ENCODE measurements at places on chromosomes 12 and 14.

GRCh38 chr12:123363390-123363739 lies 1.3 kb downstream of the SBNO1 start:
- no peak for DNase-seq

GRCh38 chr14:73770977-73771847 lies 57.0 kb upstream of the PNMA1 start:
- no peak for DNase-seq

GRCh38 chr14:20935303-20935984 lies 19.8 kb upstream of the RNASE2 start:
- DNase-seq, result no peak

DNA sequence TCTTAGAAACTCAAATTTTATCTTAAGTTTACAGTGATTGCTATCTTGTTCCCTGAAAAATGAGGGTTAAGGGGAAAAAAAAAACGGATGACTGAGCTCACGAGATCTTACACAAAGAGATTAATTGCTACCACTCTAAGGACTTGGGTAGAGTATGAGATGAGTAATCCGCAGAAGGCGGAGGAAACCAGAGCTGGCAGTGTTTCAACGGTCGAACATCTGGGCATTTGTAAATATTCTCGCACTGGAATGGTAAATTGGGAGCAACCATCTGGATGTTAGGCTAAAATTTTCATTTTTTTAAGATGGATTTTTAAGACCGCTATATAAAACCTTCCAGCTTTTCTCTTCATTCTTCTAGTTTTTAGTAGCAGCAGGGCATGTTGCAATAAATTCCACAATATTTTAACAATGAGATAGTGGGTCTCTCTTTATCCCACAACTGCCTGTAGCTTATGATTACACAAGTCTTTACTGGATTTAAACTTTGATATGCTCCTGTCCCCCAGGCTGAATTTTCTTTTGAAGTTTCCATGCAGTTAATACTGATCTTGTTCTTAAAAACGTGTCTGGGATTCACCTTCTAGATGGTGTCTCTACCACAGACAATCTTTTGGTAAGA lies 1324.1 kb downstream of the AACS start:
- DNase-seq, result no peak

Data from effector CD8-positive, alpha-beta T cell (primary cell).